ENCODE measurements at places on chromosomes 12 and 14.

- no peak for DNase-seq
Measured at GRCh38 chr12:104630230-104630670, 173.5 kb downstream of the CHST11 start.

GRCh38 chr14:89279649-89280232 lies 137.3 kb downstream of the FOXN3 start:
- DNase-seq = no peak

- DNase-seq = no peak
Measured at GRCh38 chr14:41986700-41987099, 380.0 kb downstream of the LRFN5 start.

GRCh38 chr12:12083688-12084087 lies 12.9 kb downstream of the BCL2L14 start:
- no peak for DNase-seq

DNA sequence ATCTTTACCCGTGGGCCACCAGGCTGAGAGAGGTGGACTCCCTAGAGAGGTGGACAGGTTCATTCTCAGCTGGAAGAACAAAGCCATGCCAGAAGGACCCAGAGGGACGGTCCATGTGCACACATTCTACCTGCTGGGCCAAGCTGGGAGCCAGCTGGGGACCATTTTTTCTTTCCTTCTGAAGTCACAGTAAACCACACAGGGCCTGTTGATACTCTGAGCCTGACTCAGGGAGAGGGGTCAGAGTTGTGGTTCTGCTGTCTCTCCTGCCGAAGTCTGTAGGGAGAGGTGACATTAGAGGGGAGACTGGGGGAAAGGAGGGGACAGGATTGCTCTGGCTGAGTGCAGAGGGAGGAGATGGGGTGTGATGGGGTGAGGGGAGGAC lies 148.6 kb downstream of the TSPAN9 start:
- DNase-seq = no peak

- DNase-seq = no peak
Measured at GRCh38 chr12:38118632-38119031, 197.9 kb upstream of the ALG10B start.

DNA sequence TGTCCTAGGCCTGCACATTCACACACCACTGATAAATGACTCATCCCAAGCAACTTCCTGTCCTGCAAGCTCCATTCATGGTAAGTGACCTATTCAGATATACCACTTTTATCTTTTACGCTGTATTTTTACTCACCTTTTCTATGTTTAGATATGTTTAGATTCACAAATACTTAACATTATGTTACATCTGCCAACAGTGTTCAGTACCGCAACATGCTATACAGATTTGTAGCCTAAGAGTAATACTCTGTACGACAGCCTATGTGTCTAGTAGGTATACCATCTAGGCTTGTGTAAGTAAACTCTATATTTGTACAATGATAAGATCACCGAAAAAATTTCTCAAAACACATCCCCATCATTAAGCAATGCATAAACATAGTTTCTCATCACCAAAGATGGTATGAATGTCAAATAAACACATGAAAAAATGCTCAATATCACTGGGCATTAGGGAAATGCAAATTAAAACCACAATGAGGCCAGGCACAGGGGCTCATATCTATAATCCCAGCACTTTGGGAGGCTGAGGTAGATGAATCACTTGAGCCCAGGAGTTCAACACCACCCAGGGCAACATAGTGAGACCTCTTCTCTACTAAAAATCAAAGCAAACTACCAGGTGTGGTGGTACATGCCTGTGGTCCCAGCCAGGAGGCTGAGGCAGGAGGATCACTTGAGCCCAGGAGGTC lies 20.7 kb downstream of the ATXN2 start:
- no peak for DNase-seq

- DNase-seq = no peak
Measured at GRCh38 chr12:65859519-65859918, 35.2 kb downstream of the HMGA2 start.

GRCh38 chr12:46377678-46378077 lies 5.1 kb upstream of the SLC38A2 start:
- no peak for DNase-seq
